ENCODE measurements at places on chromosomes 7 and 10.

GRCh38 chr10:117165538-117166417, 27.7 kb upstream of the VAX1 start:
- DNase-seq: peak; percentile 90

DNA sequence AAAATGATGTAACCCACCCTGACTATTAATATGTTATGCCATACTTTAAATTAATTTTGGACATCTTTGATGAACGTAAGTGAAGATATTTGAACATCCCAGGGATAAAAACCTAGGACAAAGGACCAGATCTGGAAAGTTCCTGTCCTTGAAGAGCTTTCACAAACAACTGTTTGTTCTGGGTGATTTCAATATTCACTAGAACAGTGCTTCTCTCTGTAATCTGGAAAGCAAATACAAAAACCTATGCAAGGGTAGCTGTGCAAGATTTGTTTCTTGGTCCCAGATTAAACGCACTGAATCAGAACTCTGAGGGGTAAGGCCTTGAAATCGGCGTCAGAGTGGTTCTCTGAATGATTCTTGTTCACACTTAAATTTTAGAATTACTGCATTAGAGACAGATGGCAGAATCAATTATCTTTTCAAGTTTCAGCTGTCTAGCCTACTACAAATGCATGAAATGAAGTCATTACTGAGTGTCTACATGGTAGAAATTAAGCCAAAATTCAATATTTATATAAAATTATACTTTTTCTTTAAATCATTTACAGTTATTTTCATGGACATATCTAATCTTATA, 69.6 kb upstream of the CSTF2T start:
- DNase-seq: no peak

- peak; percentile 13 for DNase-seq
These were observed 191.6 kb downstream of the LSM5 start for GRCh38 chr7:32298408-32299132.

GRCh38 chr10:50379616-50380015, 128.3 kb upstream of the ASAH2 start:
- DNase-seq: no peak

- DNase-seq: no peak
These were observed 57.1 kb downstream of the AOAH start for GRCh38 chr7:36667007-36667745.

DNA sequence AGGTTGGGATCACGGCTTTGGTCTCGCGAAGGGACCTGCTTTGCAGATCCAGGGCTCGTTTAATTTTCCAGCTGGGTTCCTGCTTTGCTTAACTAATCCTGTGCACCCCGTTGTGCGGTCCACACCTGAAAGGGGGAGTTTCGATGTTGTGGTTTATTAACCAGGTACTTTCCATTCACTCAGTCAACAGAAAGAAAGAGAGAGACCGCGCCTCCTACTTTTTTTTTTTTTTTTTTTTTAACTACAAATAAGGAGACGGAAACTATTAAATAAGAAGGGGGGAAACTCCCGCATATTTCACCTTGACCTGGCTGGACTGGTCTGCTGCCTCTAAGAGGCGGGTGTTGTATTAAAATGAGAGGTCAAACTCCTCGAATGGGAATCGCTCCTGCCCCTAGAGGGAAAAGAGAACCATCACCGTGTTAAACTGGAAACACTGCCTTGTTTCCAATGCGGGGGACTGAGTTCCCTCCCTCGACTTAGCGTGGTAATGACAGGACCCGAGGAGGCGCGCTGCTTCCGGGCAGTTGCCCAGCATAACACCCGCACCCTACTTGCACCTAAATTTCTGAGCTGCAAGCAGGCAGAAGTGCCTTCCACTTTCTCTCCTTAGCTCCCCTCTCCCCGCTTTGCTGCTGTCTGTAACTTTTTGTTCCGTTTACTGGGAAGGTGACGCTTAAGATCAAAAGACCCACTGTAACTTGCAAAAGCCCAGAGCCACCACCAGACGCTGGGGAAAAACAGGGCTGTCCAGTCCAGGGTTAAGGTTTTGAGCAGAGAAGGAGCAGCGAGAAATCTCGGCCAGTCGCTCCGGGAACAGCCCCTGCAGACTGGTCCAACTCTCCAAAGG, 1.1 kb upstream of the ITGB8 start:
- DNase-seq: peak; percentile 77

- no peak for DNase-seq
These were observed 36.9 kb upstream of the C10orf67 start for GRCh38 chr10:23381298-23382040.

- no peak for DNase-seq
These were observed 4.1 kb upstream of the KIF5B start for GRCh38 chr10:32060347-32060746.

GRCh38 chr10:70634011-70634410, 31.5 kb upstream of the PRF1 start:
- no peak for DNase-seq

DNA sequence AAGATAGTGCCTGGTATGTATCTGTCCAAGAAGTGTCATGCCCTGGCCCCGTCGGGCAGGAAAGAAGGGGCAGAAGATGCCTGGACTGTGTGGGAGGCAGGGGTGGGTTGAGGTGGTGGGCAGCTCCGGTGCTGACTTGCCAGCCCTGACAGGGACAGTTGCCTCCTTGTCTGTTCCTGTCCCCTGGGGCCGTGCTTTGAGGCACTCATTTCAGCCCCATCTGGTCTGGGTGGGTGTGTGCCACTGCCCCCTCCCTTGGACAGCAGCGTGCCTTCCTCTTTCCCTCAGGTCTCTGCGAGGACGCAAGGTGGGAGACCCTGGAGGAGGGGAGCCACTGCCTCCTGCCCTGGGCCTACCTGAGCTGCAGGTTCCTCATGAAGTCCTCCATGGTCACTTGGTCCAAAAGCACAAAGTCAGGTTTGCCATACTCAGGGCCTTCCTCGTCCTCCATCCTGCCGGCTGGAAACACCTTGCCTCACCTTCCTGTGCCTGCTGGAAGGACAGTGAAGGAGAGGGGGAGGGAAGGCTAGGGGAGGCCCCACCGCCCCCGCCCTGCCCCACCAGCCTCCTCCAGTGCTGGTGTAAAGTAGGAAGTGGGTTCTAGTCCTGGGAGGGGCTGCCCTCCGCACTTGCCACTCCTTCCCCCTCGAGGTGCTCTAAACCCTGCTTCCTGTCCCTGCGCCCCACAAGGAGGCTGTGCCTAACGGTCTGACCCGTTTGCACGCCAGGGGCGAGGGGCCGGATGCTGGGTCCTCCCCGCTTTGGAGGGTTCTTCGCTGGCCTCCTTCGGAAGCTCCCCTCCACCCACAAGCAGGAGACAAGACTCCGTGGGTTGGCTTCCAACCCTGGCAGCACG, at the start of gene MYO1G:
Gene MYO1G (minus strand): TSS at position 505 of the 856 bp plus-strand sequence. CDS start 54 bp downstream, at position 451.
- DNase-seq: no peak

DNA sequence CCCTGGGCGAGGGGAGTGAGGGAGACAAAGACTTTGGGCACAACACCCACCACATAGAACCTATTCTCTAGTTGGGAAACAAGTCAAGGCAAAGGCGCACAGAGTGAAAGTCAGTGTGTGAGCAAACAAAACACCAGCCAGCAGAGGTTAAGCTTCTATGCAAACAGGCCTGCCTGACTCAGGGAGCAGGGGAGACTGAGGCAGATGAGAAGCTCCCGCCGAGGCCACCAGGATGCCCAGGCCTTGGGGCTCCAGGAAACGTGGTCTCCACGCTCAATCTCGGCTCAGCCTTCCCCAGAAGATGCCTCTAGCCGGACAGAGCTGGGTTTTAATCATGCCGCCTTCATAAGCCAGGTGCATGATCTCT, 74.1 kb upstream of the KCNMA1 start:
- DNase-seq: no peak
